ENCODE measurements at places on chromosomes 1 and 21.

GRCh38 chr1:47786316-47786715 is 210.9 kb downstream of the TRABD2B start:
- no peak for DNase-seq

GRCh38 chr1:90986953-90987352 is 34.9 kb downstream of the ZNF644 start:
- DNase-seq = no peak

GRCh38 chr1:236341298-236341697 is 52.8 kb upstream of the EDARADD start:
- no peak for DNase-seq

GRCh38 chr1:50378770-50379169 is 44.5 kb downstream of the DMRTA2 start:
- DNase-seq = no peak

- no peak for DNase-seq
These were observed 655.4 kb downstream of the RWDD3 start for GRCh38 chr1:95889400-95889799.

- no peak for DNase-seq
These were observed 10.5 kb downstream of the VANGL1 start for GRCh38 chr1:115652236-115652788.

DNA sequence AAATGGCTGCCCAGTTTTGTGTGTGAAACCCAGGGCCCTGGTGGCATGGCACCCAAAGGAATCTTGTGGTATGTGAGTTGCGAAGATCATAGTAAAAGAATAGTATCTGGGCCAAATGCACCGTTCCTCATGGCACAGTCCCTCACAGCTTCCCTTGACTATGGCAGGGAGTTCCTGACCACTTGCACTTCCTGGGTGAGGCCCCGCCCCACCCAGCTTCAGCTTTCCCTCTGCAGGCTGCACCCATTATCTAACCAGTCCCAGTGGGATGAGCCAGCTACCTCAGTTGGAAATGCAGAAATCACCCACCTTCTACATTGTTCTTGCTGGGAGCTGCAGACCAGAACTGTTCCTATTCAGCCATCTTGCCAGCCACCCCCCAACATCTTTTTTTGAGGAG is 63.0 kb downstream of the SLC5A9 start:
- DNase-seq = no peak

- no peak for DNase-seq
These were observed 45.7 kb downstream of the ZC3H11B start for GRCh38 chr1:219566951-219567947.

GRCh38 chr1:6359216-6360116 is 34.1 kb downstream of the ACOT7 start:
- DNase-seq = peak; percentile 31

DNA sequence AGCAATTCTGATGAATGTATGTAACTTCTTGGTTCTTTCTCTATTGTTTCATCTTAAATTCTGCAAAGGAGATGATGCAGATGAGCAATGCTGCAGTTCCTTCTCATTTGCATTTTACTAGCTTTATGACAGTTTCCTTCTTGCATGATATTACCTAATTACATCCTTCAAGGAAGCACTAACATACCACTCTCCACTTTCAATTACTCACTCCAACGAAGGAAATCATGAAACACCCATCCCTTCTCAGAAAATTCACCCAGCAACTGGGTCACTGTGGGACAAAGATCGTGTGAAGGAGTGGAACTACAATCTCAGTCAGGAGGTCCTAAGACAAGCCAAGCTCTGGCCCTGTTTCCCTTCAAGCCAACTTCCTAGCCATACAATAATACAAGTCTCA is 142.3 kb downstream of the CHD1L start:
- DNase-seq = no peak

- DNase-seq = no peak
These were observed 75.6 kb upstream of the ADAM30 start for GRCh38 chr1:119971710-119972570.

GRCh38 chr21:21481239-21481638 is 483.0 kb downstream of the NCAM2 start:
- DNase-seq = no peak

DNA sequence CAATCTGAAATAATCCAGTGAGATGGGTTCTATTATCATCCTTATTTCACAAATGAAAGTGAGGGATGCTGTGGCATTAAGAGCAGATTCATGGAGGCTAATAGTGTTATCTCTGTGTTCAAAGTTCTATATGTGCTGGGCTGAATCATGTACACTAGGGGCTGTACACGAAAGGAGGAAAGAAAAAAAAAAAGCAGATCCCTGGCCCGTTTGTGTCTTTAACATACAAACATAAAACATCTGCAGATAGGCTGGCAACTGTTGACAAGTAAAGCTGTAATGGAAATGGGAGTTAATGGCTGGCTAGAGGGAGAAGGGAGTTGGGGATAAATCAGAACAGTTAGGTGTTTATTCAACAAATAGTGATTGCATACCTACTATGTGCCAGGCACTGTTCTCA is 3.1 kb downstream of the WNT2B start:
- DNase-seq = no peak

- DNase-seq = no peak
These were observed 119.2 kb downstream of the LRIG2 start for GRCh38 chr1:113192242-113192641.

DNA sequence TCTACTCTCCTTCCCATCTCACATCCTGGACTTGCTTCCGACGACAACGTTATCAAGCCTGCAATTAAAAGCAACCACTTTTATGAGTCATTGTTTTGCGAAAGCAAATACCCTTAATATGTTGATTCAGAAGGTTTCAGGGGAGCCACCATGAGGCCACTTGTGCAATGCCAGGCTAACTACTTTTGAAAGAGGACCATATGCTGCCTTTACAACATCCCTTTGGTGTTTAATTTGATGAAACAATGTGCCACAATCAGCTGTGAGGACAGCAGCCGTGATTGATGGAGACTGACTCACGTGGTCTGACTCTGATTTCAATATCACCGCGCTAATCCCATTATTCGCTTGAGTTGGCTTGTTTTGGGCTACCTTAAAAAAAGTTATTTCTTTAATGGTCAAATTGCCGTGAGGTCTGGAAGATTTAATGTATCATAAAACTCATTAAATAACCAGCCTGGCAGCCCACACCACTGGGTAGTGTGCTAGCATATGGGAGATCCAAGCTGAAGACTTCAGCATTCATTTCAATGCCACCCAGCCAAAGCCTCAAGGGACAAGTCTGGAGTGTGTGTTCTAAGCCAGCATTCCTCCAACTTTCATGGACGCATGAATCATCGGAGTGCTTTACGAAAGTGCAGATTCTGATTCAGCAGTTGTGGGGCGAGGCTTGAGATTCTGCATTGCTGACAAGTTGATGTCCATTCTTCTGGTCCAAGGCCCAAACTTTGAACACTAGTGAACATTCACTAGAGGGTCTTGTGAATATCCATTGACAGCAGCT is 73.3 kb upstream of the PAXBP1 start:
- no peak for DNase-seq

DNA sequence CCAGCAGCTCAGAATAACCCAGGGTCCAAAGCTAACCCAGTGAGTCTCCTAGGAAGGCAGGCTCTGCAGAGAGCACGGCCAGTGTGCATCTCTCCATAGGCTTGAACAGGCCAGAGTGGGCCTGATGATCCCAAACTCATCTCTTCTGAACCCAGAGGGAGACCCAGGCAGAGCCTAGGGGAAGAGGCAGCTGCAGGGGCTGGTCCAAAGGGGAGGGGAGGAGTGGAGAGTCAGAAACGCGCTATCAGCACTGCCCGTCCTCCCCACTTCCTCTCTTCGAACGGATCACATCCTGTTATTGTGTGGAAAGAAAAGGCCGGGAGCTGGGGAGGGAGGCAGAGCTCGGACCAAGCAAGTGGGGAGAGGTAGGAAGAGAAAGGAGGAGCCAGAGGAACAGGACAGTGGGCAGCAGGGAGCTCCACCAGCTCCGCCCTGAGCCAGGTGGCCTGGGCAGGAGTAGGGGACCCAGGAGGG is 20.2 kb downstream of the TAL1 start:
- no peak for DNase-seq

GRCh38 chr1:177969109-177969508 is 749 bp downstream of the SEC16B start:
- no peak for DNase-seq

GRCh38 chr1:89261926-89262515 is 10.6 kb downstream of the GBP5 start:
- no peak for DNase-seq

- DNase-seq = no peak
These were observed 54.5 kb upstream of the PPM1J start for GRCh38 chr1:112769611-112770010.

GRCh38 chr1:78779831-78780230 is 130.2 kb downstream of the IFI44 start:
- DNase-seq = no peak

- DNase-seq = no peak
These were observed 560.5 kb upstream of the NR5A2 start for GRCh38 chr1:199466961-199467360.

DNA sequence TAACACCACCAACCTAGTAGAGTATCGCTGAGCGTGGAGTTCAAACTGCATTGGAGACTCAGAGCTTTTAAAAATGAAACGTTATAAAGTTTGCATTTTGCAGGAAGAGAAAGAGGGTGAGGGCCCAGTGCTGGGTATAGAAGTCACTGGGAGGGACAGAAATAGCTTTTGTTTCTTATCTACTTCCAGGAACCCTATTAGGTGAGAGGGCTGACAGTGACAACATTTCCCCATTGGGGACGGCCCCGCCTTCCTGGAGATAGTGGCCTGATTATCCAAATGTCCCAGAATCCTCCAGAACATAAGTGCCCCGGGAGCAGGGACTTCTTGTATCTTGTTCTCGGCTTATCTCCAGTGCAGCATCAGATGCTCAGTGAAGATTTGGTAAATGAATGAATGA is 574.9 kb downstream of the PTPRU start:
- no peak for DNase-seq

GRCh38 chr1:234067581-234068337 is 163.3 kb downstream of the SLC35F3 start:
- no peak for DNase-seq

GRCh38 chr1:86247597-86248279 is 91.2 kb upstream of the COL24A1 start:
- DNase-seq = no peak

- no peak for DNase-seq
These were observed 208.7 kb downstream of the FGGY start for GRCh38 chr1:59505596-59506028.

DNA sequence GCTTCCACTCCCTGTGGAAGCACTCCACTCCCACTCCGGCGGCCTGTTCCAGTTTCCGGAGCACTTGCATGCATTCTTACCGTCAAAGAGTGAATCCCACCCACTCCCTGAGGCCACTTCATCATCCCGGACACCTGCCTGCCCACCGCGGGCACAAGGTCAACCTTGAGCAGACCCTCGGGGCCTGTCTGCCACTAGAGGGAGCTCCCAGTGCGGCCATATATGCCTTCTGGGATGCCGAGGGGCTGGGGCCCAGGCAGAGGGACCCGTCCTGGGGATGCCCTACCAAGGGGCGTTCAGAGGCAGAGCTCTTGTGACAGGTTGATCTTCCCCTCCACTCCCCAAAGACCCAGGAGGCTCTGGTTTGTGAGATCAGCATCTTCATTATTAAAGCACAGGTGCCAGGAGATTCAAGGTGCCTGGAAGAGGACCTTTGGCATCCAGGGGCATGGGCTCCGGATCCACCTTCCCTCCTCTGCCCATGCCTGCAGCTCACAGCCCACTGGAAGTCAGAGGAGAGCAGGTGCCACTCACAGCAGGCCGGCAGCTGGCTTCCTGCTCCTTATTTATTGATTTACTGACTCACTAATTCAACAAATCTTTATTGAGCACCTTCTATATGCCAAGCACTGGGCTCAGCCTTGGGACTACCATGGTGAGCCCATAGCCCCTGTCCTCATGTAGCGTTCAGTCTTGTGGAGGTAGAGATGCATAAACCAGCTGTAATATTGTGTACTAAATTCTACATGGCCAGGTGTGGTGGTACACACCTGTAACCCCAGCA is 47.3 kb downstream of the UBIAD1 start:
- no peak for DNase-seq

GRCh38 chr1:167121375-167122120 is 27.7 kb downstream of the STYXL2 start:
- no peak for DNase-seq

DNA sequence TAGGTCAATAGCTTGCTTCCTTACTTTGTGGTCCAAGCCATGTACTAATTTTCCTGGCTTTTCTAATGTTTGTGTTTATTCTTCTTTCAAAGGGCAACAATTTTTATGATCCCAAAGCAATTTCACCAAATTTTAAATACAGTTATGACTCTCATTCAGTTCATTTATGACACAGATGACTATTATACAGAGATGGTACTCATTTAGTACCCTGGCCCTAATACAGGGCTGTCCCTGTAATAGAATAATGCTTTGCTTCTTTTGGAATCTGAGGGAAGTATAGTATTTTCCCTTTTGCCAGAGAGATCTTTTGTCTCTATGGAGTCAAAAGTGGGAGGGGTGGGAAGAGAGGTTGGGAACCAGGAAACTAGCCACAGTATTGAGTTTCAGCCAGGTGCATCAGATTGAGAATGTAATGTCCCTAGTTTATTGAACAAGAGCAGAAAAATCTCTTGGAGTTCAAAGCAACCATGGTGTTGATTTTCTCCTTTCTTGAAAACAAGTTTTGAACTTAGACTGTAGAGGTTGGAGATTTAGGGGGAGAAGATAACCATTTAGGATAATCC is 20.4 kb downstream of the DENND2D start:
- no peak for DNase-seq

GRCh38 chr1:184914149-184914548 is 60.2 kb downstream of the NIBAN1 start:
- DNase-seq = no peak

DNA sequence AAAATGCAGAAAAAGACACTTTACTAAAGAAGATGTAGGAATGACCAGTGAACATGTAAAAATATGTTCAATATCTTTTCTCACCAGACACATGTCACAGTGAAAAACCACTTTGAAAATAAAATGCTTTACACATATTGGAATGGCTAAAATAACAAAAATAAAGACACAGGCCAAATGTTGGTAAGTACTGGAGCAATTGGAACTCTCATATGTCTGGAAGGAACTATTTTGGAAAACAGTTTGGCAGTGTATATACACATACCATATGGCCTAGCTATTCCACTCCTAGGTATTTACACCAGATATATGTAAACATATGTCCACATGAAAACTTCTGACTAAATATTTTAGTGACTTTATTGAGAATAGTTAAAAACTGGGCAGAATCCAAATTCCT is 927.2 kb downstream of the BRINP3 start:
- no peak for DNase-seq

GRCh38 chr1:93758842-93759515 is 77.3 kb upstream of the BCAR3 start:
- no peak for DNase-seq

DNA sequence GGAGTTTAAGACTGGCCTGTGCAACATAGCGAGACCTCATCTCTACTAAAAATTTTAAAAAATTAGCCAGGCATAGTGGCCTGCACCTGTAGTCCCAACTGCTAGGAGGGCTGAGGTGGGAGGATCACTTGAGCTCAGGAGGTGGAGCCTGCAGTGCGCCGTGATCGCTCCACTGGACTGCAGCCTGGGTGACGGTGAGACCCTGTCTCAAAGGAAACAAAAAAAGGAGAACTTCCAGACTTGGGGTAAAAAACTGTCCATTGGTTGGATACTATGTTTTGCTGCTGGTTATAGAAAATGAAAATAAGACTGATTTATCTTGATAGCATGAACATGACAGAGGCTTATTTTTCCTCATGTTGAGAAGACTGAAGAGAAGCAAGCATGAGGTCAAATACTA is 79.4 kb downstream of the WDR4 start:
- DNase-seq = no peak
